ENCODE measurements at places on chromosomes 3 and 15.

- no peak for DNase-seq
Observed at GRCh38 chr3:129867506-129868124, 25.9 kb downstream of the TMCC1 start.

- DNase-seq: no peak
Observed at GRCh38 chr15:57220205-57220604, 156.1 kb upstream of the CGNL1 start.

GRCh38 chr3:120093911-120094775, at the start of gene GSK3B:
Gene GSK3B, minus strand, starts transcription at chr3:120094447. Its CDS starts 1,013 bp downstream, at chr3:120093434.
- peak; percentile 72 for DNase-seq

DNA sequence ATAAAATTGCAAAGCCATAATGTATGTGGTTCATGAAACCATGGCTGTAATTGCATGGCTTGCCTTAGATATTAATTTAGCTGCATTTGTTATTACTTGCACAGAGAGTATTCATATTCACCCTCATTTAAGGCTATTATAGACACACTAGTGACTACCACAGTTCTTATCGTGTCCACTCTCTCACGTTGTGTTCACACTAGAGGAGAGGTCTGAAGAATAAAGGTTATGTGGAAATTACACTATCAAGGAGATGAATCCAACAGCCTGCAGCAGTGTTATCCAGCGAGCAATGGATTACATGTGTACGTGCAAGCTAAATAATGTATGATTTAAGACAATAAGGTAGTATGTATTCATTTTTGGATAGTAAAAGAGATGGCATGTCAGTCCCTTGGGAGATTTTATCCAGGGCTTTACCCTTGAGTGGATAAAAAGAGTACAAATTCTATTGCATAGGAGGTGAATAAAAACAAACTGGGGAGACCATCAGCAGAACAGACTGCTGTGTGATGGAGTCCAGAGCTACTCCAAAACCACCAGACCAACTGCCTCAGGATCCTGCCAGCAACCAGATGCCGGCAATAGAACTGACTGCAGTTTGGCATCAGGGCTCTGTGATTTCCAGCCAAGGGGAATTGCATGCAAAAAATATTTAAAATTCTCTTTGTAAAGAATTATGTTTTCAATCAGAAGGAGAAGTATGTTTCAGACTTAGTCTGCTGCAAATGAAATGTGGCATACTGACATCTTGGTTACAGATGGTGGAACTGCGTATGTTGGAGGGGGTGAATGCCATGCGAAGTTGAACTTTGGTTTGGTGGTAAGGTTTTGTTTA, 146.6 kb downstream of the RBMS3 start:
- DNase-seq: no peak

GRCh38 chr15:81492331-81492968, 118.4 kb upstream of the TMC3 start:
- no peak for DNase-seq

DNA sequence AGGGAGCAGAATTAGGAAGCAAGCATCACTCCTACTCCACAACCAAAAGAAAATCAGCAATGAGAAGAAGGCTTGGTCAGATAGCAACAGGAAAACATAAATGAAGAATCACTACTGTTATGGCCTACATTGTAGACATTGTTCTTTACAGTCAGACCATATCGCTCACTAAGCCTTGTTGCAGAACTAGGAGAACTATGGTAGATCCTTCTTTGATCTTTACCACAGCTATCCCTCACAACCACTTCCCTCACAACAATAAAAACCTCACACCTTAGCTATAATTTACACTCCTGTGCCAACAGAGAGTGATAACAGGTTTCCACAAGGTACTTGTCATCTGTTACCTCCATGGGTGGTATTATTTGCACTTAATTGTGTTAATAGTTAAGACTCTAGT, 126.6 kb downstream of the WDR76 start:
- no peak for DNase-seq

DNA sequence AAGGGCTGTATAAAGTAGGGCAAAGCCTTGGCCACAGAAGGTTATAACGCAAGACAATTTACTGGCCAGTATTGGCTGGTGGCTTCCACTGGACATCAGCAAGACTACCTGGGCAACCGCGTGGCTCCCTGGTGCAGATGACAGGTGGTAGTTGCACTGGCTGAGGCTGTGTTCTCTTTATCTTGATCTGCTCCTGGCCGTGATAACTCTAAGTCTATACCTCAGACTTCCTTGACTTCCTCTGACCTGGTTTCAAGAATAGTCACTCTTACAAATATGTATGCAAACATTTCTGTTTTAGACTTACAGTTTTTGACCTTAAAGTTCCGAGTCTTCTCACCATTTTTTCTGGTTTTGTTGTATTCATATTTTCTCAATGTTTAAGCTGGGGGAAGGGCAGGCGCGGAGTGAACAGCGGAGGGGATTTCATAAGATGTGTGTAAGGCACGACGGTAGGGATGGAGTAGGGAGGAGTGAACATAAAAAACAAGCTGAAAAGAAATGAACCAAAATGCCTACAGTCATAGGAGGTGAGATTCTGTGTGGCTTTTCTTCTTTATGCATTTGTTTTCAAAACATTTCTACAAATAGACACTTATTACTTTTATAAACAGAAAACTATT, 15.2 kb upstream of the TMEM212 start:
- no peak for DNase-seq

DNA sequence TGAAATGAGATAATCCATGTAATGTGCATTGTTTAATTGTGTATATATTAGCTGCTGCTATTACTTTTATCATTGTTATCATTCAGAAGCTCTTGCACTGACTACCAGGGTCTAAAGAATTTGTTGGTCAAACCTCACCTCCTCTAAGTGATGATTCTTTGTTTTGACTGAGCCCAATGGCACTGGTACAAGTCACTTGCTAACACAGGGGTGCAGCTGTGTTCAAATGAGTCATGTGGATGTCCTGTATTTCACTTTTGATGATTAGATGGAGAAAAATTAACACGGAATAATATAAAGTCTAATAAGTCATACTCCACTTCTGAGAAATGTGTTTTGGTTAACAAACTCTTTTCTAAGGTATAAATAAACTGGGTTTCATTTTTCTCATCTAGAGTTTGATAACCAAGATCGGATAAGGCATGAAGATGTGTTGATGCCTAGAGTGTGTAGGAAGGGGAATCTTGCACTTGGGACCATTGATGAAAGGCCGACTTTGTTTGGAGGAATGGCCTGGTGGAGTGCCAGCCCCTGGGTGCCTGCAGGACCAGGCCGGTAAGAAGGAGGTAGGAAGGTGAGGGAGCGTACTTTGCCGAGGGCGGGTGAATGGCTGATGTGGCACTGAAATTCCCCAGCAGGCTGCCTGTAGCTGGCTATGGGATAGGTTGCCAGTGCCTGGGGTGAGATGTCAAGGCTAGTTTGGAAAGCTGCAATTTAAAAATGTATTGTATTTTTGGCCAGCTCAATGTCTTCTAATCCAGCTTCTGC, 244.7 kb upstream of the ZPLD1 start:
- DNase-seq: no peak

DNA sequence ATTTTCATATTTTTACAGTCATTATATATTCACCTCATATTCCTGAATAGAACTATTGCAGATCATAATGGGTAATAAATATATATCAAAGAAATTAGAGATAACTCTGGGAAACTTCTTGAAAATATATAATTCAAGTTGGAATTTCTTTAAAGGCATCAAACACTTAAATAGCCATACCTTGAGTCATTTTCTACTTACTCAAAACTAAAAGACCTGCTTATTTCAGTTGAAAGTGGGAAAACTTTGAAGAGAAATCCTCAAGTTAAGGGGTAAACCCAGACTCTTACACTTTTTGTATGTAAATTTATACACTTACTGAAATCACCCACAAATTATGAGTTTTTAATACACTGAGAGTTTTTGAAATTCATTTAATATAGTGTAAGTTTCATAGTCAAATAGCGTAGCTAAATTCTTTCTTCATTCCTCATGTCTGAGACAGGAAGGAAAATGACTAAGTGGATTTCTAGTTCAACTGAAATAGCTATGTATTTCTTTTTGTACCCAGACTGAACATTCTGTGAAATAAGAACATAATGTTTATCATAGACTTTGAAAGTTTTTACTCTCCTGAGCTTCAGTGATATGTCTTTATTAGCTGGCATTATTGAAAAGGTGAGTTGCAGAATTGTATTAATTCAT, 4.6 kb upstream of the ALCAM start:
- DNase-seq: no peak

GRCh38 chr15:101436526-101436925, 53.0 kb downstream of the PCSK6 start:
- DNase-seq: no peak

GRCh38 chr3:169818316-169818715, 5.6 kb upstream of the LRRC34 start:
- no peak for DNase-seq

- DNase-seq: no peak
Observed at GRCh38 chr15:100311154-100311625, 30.6 kb downstream of the ADAMTS17 start.

DNA sequence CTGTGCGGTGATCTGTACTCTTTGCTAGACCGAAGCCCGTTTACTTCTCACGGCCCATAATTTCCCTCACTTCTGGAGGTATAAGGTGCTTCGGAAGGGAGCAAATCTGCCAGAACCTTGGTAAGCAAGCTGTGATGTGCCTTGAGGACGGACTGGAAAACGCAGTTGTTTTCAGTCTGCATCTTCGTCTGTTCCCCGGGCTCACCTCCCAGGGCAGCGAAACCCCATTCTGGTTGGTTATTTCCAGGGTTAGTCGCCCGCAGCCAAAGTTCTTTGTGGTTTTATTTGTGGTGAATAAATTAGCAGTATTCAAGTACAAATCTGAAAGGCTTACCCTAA, 401 bp downstream of the RAMAC start:
- no peak for DNase-seq

- no peak for DNase-seq
Observed at GRCh38 chr3:134430950-134431445, 54.8 kb downstream of the ANAPC13 start.

- DNase-seq: no peak
Observed at GRCh38 chr15:77710206-77710605, 77.5 kb upstream of the LINGO1 start.

GRCh38 chr3:18900994-18901393, 247.3 kb upstream of the KCNH8 start:
- DNase-seq: no peak

DNA sequence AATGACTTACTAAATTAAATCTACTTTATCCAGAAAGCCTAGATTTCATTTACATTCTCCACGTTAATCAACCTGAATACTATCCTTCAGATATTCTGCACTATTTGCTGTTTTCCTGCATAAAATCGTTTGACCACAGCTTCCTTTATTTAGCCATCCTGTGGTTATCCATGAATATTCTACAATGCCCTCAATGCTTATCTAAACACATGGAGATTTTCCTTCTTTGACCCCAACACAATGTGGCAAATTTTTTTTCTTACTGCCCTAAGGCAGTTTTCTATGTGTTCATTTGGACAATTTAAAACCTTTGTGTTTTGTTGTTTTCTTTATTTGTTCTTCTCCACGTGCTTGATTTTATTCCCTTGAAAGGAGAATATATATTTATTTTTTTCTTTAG, 495.5 kb upstream of the ROBO1 start:
- no peak for DNase-seq

DNA sequence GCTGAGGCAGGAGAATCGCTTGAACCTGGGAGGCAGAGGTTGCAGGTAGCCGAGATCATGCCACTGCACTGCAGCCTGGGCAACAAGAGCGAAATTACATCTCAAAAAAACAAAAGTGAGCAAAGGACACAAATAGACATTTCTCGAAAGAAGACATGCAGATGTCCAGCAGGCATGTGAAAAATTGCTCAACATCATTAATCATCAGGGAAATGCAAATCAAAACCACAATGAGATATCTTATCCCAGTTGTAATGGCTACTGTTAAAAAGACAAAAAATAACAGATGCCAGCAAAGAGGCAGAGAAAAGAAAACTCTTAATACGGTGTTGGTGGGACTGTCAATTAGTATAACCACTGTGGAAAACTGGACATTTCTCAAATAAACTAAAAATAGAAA, 20.9 kb downstream of the ASB7 start:
- DNase-seq: no peak

Data from CD4-positive, alpha-beta T cell treated with Interferon gamma for 1 hour (primary cell).